ENCODE measurements at places on chromosomes 3 and 15.

GRCh38 chr3:56347219-56347871 lies 120.9 kb downstream of the ERC2 start:
- DNase-seq = peak; percentile 6

GRCh38 chr15:38611228-38611627 lies 46.6 kb upstream of the RASGRP1 start:
- DNase-seq = no peak

- DNase-seq = no peak
These were observed 106.3 kb upstream of the BFSP2 start for GRCh38 chr3:133293397-133294110.

DNA sequence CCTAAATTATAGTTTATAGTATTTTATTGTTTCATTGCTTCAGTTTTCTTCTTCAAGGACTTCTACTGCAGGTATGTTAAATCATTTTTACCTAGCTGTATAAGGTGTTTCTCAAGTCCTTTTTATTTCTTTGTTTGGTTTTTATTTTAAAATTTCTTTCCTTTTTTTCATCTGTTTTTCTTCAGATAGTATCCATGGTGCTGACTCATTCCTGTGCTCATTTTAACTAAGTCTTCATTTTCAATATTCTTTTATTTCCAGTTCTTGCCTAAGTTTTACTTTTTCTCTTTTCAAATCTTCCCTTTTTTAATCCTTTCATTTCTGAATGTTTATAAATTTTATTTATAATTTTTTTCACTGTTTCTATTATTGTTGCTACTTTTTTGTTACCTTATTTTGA lies 42.3 kb upstream of the STIMATE start:
- no peak for DNase-seq

DNA sequence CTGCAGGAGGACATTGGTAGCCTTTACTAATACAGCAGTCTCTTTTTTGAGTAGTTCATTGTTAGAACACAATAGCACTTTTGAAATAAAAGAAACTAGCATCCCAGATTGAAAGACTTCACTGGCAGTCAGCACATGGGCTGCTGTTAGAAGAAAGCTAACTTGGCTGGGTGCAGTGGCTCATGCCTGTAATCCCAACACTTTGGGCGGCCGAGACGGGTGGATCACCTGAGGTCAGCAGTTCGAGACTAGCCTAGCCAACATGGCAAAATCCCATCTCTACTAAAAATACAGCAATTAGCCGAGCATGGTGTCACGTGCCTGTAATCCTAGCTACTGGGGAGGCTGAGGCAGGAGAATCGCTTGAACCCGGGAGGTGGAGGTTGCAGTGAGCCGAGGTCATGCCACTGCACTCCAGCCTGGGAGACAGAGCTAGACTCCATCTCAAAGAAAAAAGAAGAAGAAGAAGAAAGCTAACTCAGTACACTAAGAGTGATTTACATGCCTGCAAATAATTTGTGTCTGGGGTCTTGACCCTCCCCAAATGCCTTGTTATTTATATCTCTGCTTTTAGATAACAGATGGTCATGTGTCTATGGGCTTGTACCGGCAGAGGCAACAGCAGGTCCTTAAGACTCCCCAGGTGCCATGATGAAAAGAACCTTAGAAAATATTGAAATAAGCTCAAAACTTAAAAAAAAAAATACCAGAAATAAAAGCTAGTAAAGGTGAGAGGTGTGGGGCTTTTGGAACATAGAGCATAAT lies 9.7 kb downstream of the TPM1 start:
- DNase-seq = no peak

- DNase-seq = no peak
These were observed 453.5 kb downstream of the SOX2 start for GRCh38 chr3:182165234-182165633.

DNA sequence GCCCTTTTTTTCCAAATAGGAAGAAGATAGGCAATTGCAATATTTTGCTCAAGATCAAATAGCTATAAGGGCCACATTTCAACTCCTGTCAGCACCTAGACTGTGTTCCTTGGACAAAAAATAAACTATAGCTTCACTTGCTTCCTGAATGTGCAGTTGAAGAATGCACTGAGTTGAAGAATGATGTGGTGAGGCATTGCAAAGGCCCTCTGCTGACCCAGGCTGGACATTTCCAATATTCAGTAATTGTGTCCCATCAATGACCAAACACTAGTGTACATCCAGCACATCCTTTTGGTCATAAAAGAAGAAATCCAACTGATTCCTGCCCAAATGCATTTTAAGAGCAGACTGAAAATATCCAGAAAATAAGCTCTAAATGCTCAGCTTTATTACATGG lies 424.8 kb upstream of the TGFBR2 start:
- DNase-seq = no peak

DNA sequence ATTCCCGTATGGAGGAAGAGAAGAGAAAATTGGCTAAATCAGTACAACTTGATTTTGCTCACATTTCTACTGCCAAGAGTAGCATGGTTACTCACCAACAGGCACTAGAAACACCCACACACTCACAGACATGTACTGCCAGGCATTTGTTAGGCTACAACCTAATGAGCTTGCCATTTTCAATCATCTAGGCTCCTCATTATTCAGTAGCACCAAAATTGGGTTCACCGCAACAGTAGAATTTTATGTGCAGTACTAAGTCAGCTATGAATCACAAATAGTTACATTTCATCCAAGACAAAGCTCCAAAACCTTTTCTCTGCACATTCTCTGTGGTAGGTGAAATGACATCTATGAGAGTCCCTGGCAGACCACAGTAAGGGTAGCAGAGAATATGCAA lies 15.0 kb upstream of the THUMPD3 start:
- DNase-seq = no peak

GRCh38 chr3:159904455-159904854 lies 84.2 kb upstream of the IL12A start:
- DNase-seq = no peak

- no peak for DNase-seq
These were observed 117.4 kb downstream of the LPP start for GRCh38 chr3:188271226-188271914.

DNA sequence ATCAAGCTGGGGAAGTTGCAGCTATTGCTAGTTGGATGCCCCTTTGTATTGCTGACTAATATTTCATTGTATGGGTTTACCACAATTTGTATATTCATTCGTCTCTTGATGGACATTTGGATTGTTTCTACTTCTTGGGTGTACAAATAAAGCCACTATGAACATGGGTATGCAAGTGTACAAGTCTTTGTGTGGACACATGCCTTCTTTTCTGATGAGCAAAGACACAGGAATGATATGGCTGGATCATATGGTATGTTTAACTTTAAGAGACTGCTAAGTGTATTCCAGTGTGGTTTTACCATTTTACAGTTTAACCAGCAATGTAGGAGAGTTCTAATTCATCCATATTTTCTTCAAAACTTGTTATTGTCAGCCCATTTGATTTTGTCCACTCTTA lies 32.2 kb downstream of the NECTIN3 start:
- no peak for DNase-seq

DNA sequence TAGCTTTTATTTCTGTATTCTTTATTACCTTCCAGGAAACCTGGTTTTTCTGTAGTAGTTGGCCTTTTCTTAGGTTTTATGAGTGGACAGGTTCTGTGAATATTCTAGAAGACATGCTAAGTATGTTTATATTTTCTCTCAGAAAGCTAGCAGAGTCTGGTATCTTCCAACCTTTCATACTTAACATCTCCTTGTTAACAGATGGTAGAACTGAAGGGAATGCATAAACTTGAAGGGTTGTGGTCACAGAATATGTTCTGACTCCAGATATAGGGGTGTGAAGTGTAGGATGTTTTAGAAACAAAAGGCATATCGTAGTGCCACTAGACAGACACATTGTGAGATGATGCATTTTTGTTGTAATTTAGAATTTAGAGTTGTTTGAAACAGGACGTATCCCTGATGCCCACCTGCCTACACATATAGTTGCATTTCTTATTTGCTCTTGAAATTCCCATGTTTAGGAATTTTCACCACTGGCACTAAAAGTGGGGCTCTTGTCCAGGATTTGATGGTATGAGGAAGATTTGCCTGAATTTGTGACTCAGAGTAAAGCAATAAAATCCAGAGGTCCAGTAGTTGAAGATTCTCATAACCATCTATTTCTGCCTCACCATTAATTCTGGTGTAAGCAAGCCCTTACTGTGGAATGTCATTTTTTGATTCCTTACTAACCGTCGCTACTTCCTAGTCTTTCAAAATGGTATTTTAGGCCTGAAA lies 274.5 kb downstream of the FEZF2 start:
- no peak for DNase-seq

DNA sequence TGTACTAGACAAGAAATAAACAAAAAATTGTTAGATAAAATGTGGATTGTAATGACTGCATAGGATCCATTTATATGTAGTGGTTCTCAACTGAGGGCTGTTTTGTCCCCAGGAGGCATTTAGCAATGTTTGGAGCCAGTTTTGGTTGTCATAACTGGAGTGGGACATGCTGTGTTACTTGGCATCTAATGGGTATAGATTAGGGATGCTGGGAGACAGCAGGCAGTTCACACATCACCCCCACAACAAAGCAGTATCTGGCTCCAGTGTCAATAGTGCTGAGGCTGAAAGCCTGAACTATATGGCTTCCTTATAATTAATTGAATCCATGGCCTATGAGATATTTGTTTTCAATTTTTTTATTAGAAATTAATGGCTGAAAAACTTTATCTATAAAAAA lies 72.0 kb upstream of the SAMMSON start:
- no peak for DNase-seq

DNA sequence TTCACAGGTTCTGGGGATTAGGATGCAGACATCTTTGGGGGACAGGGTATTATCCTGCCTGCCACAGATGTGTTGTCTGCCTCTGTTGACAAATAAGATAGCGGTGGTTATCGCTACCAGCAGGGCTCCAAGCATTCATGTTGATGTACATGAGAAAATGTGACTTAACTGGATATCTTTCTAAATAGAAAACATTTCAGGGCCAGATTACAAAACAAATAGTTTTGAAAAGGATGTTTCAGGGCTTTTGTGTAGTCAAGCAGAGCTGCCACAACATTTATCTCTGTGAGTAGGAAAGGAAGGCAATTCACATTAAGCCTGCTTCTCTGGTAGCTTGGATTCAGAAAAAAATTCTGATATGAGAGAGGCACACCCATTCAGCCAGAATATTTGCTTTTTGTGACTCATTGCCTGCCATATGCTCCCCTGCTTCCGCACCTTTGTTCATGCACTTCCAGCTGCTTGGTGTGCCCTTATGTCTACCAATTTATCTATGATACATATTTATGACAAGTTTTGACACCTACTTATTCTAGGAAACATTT lies 22.8 kb downstream of the PLS1 start:
- DNase-seq = no peak

GRCh38 chr3:126983276-126983652 lies 349 bp downstream of the PLXNA1 start:
- DNase-seq = no peak
